Fibroblast of mammary gland (primary cell): ENCODE measurements at places on chromosomes 6 and 20.

DNA sequence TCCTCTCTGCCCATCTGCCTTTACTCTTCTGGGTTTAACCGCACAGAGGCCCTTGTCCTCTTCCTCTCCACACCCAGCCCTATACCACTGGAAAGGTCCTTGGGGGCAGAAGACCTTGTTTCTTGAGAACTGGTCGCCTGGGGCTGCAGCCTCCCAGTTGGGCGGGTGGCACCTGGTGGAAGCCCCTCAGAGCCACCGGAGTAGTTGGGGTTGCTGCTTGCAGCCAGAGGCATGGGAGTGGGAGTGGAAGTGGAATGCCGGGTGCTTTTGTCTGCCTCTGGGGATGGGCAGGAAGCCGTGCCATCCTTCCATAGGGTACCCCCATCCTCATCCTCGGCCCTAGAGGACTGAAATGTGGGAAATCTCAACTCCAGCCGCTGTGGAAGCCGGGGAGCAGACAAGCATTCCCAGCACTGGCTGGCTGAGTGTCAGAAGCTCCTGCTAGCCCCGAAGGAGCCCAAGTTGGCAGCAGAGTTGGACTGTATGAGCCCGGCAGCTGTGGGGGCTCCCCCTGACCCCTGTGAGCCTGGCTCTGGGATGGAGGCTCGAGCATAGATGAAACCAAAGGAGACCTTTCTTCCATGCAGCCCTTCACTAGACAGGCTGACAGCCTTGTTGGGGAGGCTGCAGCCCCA lies 1.2 kb downstream of the VSTM2L start:
- DNase-seq, result no peak

GRCh38 chr6:53335224-53335994 lies 13.3 kb downstream of the ELOVL5 start:
- no peak for DNase-seq

DNA sequence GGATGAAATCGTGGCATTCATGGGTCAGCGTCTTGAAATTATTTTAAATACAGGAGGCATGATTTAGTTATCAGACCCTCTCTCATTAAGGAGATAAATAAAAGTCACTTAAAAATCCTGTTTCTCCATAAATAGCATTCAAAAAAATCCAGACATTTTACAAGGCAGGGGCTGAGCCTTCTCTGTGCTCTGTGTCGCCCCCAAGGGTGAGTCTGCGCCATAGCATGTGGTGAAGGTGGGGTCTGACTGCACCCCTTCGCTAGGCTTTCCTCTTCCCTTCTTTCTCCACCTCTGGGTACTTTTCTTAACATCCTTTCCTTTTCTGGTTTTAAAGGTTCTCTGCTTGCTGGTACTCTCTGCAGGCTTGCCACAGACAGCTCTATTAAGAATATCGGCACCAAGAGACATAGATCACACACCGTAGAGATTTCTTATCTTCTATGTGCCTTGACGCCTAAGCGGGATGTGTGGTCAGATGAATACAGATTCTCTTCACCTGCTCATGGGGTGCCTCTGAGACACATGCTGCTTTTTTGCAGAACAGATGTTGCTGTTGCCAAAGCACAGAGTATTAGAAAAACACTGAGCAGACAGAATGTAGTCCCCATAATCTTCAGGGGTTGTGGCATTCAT lies 20.1 kb upstream of the FAM209A start:
- peak; percentile 4 for DNase-seq

GRCh38 chr6:85579581-85579980 lies 14.1 kb downstream of the SNX14 start:
- no peak for DNase-seq

- no peak for DNase-seq
Measured at GRCh38 chr6:44169886-44170570, 11.4 kb downstream of the CAPN11 start.

GRCh38 chr6:54875539-54875938 lies 29.0 kb downstream of the FAM83B start:
- DNase-seq, result no peak

- peak; percentile 19 for DNase-seq
Measured at GRCh38 chr6:42923666-42924065, 5.6 kb upstream of the CNPY3 start.

DNA sequence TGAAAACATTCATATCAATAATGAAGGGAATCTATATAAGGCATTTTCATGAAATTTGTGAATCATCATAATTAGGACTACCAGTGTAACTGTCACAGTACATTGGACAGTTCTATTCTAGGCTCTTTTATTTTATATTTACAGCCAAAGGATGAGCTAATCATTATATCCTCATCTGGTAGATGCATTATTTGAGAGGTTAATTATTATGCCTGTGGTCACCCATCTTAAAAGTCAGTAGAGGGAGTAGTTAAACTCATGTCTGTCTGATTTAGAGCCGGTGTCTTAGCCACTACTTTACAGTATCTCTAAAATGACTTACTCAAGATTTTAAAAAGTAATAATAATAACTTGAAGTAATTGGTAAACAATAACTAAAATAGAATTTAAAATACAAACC lies 899.3 kb upstream of the MAP3K7 start:
- no peak for DNase-seq

GRCh38 chr6:149488815-149489214 lies 4.0 kb upstream of the ZC3H12D start:
- no peak for DNase-seq

- no peak for DNase-seq
Measured at GRCh38 chr6:125044066-125044465, 81.8 kb downstream of the RNF217 start.
